ENCODE measurements at places on chromosomes 6 and 20. TPM values are rescaled to one million over a fixed set of nuclear protein-coding genes. Genes with fewer than 3 reads are reported as not detected.

TMEM239 gene
- not detected for total RNA-seq

ARMC12 gene
- total RNA-seq: 0.54 TPM

IRAK1BP1 gene
- 40.5 TPM for total RNA-seq

DLL1 gene
- total RNA-seq: 10.6 TPM

COL10A1 gene
- total RNA-seq: 0.09 TPM

BACH2 gene
- total RNA-seq: 23.6 TPM

All from cerebellum (tissue), 4 donors.